Activated CD4-positive, alpha-beta memory T cell treated with anti-CD3 and anti-CD28 coated beads, Interleukin-2, amount 10 ng/mL, durations not matched to agents 7 days and 5 days (primary cell): ENCODE measurements at places on chromosomes 11 and 22.

GRCh38 chr11:23284631-23285030, 424.4 kb upstream of the CCDC179 start:
- H3K4me3 ChIP-seq = no peak overlapping the region
- DNase-seq = no peak
- no peak overlapping the region for H3K27ac ChIP-seq

DNA sequence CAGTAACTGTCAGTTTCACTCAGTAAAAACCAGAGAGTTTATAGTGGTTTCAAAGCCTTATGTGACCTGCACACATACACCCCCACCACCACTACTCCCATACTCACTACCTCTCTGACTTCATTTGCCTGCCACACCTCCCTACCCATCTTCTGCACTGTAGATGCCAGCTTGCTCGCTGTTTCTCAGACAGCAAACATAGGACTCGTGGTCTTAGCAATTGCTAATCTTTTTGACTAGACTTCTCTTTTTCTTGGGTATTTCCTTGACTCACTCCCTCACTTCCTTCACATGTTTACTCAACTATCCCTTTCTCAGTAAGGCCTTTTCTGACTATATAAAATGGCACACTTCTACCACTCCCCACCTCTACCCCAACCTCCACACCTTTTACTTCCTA, 27.8 kb downstream of the CEP295 start:
- H3K27me3 ChIP-seq = no peaks in the 10 kb centered on the region
- H3K27ac ChIP-seq = peak overlapping the region; percentile 60
- H3K4me1 ChIP-seq = peaks cover 28% of the 10 kb centered on the region
- H3K4me3 ChIP-seq = no peak overlapping the region
- no peak for DNase-seq

GRCh38 chr22:24423519-24424000, 3.8 kb upstream of the ADORA2A start:
- peak overlapping the region; percentile 68 for H3K4me3 ChIP-seq
- no peak overlapping the region for H3K27ac ChIP-seq
- peaks cover 40% of the 10 kb centered on the region for H3K4me1 ChIP-seq
- peaks cover 4% of the 10 kb centered on the region for H3K36me3 ChIP-seq
- H3K27me3 ChIP-seq = peaks cover 16% of the 10 kb centered on the region

DNA sequence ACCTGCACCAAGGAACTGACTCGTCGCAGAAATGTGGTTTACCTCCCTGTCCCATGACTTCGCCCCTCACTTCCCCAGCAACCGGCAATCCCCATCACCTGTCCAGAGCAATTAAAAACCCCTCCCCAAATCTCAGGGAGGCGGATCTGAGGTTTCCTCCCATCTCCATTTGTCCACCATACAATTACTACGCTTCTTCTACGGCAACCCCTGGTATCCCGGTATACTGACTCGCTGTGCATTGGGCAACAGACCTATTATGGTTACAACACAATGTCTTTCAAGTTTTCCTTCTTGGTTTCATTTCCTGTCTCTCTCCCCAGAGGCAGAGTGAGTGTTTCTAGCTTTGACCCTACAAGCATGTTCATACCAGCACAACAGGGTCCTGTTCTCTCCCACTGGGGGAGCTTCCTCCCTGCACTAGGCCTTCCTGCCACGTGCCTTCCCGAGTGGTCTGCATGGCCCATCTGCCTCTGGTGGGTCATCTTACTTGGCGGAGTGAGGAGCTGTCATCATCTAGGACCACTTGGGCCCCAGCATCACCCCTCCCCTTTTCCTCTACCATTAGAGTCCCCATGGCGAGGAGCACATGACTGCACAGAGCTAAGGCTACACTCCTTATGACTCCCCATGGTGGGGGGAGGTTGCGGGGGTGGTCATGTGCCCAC, 30.3 kb upstream of the NAP1L4 start:
- H3K27ac ChIP-seq = peak overlapping the region; percentile 72
- DNase-seq = no peak
- no peaks in the 10 kb centered on the region for H3K27me3 ChIP-seq
- peaks cover 30% of the 10 kb centered on the region for H3K4me1 ChIP-seq
- H3K4me3 ChIP-seq = no peak overlapping the region

DNA sequence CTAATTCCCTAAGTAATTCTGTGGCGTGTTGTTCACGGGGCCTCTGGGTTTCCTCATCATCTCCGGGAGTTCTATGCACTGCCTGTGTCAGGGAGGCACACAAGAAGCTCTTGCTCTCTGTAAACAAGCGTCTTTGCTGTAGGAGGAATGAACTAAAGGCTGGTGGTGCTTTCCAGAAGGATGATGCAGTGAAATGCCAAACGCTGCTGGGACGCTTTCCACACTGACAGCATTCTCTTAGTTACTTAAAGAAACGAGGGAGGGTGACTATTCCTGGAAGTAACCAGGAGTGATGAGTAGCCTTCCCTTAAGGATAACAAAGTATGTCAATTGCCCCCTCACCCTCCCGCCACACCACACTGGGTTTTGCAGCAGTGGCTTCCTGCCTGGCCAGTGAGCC, 38.5 kb upstream of the NUP50 start:
- DNase-seq = no peak
- no peaks in the 10 kb centered on the region for H3K36me3 ChIP-seq
- H3K4me3 ChIP-seq = no peak overlapping the region
- peaks cover 2% of the 10 kb centered on the region for H3K27me3 ChIP-seq

GRCh38 chr11:18802381-18803257, 11.0 kb upstream of the PTPN5 start:
- no peak overlapping the region for H3K4me3 ChIP-seq
- H3K4me1 ChIP-seq = peaks cover 6% of the 10 kb centered on the region
- peaks cover 32% of the 10 kb centered on the region for H3K27me3 ChIP-seq
- peak; percentile 52 for DNase-seq
- H3K27ac ChIP-seq = no peak overlapping the region

DNA sequence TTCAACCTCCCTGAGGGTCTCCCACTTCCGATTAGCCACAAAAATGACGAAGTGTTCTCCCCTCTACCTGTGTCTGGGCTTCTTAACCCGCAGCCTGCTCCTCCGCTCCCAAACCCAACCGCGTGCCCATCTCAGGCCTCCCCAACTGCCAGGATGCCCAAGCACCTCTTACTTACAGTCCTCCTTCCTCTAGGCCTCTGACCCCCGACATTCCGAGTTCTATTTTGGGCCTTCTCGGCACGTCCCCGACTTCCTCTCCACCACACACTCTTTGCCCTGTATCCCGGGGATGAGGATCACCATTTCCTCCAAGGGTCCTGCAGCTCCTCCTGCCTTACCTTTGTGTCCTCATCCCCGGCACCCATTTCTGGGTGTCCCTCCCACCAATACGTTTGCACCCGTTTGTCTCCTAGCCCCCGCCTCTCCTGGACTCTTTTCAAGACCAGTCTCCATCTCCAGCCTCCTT, 388 bp upstream of the MUS81 start:
- H3K27ac ChIP-seq = peak overlapping the region; percentile 97
- no peaks in the 10 kb centered on the region for H3K27me3 ChIP-seq
- no peak for DNase-seq
- H3K4me3 ChIP-seq = peak overlapping the region; percentile 84
- peaks cover 56% of the 10 kb centered on the region for H3K4me1 ChIP-seq

- no peak for DNase-seq
- peaks cover 6% of the 10 kb centered on the region for H3K27me3 ChIP-seq
- no peaks in the 10 kb centered on the region for H3K4me1 ChIP-seq
- H3K4me3 ChIP-seq = no peak overlapping the region
- H3K36me3 ChIP-seq = no peaks in the 10 kb centered on the region
Measured at GRCh38 chr11:7480113-7480512, 5.2 kb upstream of the OLFML1 start.

DNA sequence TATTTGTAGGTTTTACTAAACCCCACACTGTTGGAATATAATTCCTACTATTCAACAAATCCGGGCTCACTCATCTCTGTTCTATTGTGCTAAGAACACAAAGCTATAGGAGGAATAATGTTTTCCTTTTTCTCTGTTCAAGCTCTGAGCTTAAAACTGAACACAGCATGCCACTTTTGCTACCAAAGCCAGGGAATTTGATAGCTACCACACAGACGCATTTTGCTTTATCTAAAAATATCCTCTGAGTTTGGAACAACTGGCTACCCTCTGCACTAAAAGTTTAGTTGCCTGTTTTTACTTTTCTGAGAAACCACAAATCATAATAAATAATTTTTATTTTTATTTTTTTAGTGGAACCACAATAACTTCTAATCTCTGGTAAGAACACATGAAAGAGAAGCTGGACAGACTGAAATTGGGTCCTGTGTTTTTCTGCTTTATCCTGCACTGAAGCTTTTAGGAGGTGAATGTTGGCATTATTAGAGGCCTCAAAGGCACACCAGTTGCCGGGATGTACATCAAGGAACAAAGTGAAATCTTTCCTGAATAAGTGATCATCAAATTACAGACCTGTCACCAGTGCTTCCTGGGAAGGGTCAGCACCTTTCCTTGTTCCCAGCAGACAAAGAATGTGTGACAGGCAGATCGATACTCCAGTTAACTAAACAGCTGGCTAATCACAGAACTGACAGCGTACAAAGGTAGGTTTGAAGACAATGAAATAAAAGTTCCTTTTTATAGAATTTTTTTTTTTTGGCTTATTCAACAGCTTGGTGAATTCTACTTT, 523.2 kb upstream of the TENM4 start:
- no peak overlapping the region for H3K4me3 ChIP-seq
- no peaks in the 10 kb centered on the region for H3K4me1 ChIP-seq
- DNase-seq = no peak
- no peak overlapping the region for H3K27ac ChIP-seq
- H3K27me3 ChIP-seq = no peaks in the 10 kb centered on the region

- peaks cover 13% of the 10 kb centered on the region for H3K4me1 ChIP-seq
- no peak overlapping the region for H3K27ac ChIP-seq
- peaks cover 3% of the 10 kb centered on the region for H3K27me3 ChIP-seq
- no peak overlapping the region for H3K4me3 ChIP-seq
Measured at GRCh38 chr22:39631381-39632286, 61.1 kb downstream of the CACNA1I start.

DNA sequence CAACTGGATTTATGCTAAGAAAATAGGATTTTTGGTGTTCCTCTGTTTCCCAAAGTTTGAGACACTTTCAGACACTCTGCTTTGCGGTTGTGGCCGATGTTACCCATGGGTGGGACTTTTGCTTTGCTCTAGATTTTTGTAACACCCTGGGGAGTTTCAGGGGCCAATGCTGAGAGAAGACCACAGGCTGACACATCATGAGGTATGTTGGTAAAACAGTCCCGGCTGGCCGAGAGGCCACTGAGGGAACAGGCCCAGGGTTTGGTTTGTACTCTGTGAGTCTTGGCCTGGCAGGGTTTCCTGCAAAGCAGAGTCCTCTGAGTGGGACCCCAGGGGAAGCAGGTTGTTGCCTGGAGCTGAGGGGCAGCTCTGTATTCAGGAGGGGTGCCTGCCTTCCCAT, 78.5 kb upstream of the PITPNB start:
- no peak overlapping the region for H3K27ac ChIP-seq
- no peak for DNase-seq
- H3K4me3 ChIP-seq = no peak overlapping the region
- no peaks in the 10 kb centered on the region for H3K27me3 ChIP-seq

DNA sequence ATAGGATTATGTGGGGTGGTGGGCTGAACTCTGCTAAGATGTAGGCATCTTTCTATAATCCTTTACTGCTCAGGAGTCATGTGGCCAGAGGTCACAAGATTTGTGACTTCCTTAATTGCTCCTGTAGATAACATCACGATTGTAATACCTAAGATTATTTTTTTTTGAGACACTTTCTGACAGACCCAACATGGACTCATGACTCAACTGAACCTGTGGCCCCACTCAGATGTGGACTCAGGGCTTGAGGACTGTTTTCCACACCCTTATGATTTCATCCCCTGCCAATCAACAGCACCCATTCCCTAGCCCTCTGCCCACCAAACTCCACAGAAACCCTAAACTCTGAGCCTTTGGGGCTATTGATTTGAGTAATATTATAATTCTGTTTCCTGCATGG, 35.6 kb upstream of the MMP7 start:
- H3K27ac ChIP-seq = no peak overlapping the region
- no peak overlapping the region for H3K4me3 ChIP-seq
- no peak for DNase-seq
- H3K27me3 ChIP-seq = peaks cover 36% of the 10 kb centered on the region

- H3K36me3 ChIP-seq = peaks cover 52% of the 10 kb centered on the region
- H3K4me1 ChIP-seq = peaks cover 99% of the 10 kb centered on the region
- peak overlapping the region; percentile 40 for H3K4me3 ChIP-seq
- H3K27ac ChIP-seq = peak overlapping the region; percentile 95
- peak; percentile 73 for DNase-seq
Measured at GRCh38 chr11:128731041-128731663, 37.3 kb downstream of the FLI1 start.

GRCh38 chr11:6251990-6252473, 7.6 kb upstream of the CCKBR start:
- H3K27me3 ChIP-seq = peaks cover 4% of the 10 kb centered on the region
- no peak for DNase-seq
- no peaks in the 10 kb centered on the region for H3K4me1 ChIP-seq
- no peaks in the 10 kb centered on the region for H3K36me3 ChIP-seq
- H3K4me3 ChIP-seq = no peak overlapping the region

DNA sequence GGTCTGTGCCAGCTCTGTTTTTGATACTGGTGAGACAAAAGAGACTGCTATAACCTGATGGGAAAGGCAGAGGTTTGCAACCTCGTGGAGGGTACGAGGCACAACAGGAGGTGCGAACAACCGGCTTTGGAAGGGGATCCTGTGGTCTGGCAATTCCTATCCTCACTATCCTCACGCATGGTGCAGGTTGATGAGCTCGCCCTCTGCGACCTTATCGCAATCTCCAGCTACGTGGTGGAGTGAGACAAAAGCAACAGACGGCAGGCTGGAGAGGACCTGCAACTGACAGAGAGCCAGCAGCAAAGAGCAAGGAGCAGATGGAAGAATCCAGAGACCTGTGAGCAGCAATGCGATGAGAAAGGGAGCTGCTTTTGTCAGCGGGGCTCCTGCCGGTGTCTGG, 47.3 kb upstream of the TSKU start:
- H3K27me3 ChIP-seq = peaks cover 14% of the 10 kb centered on the region
- H3K4me3 ChIP-seq = no peak overlapping the region
- no peak for DNase-seq
- peaks cover 6% of the 10 kb centered on the region for H3K4me1 ChIP-seq
- H3K27ac ChIP-seq = no peak overlapping the region

- H3K4me1 ChIP-seq = no peaks in the 10 kb centered on the region
- H3K27me3 ChIP-seq = peaks cover 14% of the 10 kb centered on the region
- no peaks in the 10 kb centered on the region for H3K36me3 ChIP-seq
- no peak overlapping the region for H3K4me3 ChIP-seq
- H3K27ac ChIP-seq = no peak overlapping the region
Measured at GRCh38 chr11:114239753-114240161, 56.4 kb upstream of the NNMT start.

- no peak overlapping the region for H3K27ac ChIP-seq
- H3K4me3 ChIP-seq = no peak overlapping the region
Measured at GRCh38 chr11:85114786-85115185, 512.4 kb downstream of the DLG2 start.

- DNase-seq = no peak
- no peaks in the 10 kb centered on the region for H3K36me3 ChIP-seq
- H3K4me1 ChIP-seq = no peaks in the 10 kb centered on the region
- no peak overlapping the region for H3K27ac ChIP-seq
- H3K27me3 ChIP-seq = no peaks in the 10 kb centered on the region
Measured at GRCh38 chr11:87859636-87860035, 315.6 kb downstream of the RAB38 start.
